ENCODE measurements at places on chromosomes 16 and 17. TPM values are rescaled to one million over a fixed set of nuclear protein-coding genes. Genes with fewer than 3 reads are reported as not detected.

The SMPD3 gene
- total RNA-seq: not detected

The PYDC1 gene
- not detected for total RNA-seq

The KRTAP9-4 gene
- not detected for total RNA-seq

The STX1B gene
- total RNA-seq: 3.0 TPM

The TM4SF5 gene
- not detected for total RNA-seq

The NT5C gene
- total RNA-seq: 87.0 TPM

The CDK5R1 gene
- total RNA-seq: 1.6 TPM

The SLC16A6 gene
- total RNA-seq: 4.2 TPM

The FOXC2 gene
- not detected for total RNA-seq
